ENCODE measurements at places on chromosomes 12 and 14.

- no peak for DNase-seq
Observed at GRCh38 chr12:132085291-132085635, 58.9 kb downstream of the DDX51 start.

DNA sequence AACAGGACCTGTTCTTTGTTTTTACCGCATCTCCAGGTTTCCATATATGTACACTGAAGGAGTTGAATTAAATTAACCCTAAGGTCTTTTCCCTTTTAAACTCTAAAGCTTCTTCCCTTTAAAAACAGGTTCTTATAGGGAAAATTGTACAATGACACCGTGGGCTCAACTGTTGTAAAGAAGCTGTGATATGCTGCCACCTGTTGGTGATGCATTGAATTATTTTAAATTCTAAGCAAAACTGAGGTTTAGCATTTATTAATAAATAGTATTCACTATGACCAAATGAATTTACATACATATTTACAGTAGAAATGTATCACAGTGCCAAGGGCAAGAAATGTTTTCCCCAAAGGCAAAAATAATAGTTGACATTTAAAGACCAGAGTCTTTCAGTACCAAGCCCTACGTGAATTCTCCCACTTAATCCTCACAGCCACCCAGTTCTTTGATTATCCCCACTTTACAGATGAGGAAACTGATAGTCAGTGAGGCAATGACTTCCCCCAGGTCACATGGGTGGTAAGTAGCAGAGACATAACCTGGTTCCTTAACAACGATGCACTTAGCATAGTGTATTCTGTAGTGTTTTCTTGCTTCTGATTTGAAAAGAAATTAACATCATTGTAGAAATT lies 35.7 kb upstream of the TMEM263 start:
- no peak for DNase-seq

DNA sequence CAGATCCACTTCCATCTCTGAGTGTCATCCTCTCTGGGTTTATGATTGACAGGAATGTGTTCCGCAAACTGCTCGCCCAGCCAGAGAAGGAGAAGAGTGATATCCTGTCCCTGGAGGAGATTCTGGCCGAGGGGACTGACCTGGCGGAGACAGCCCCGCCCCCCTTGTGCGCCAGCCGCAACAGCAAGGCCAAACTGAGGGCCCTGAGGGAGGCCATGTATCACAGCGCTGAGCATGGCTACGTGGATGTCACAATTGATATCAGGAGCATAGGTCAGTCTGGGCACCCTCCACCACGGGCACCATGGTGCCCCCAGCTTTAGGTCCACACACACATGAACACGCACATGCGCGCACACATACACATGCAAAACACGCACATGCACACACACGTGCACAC lies 67.5 kb upstream of the PWP1 start:
- no peak for DNase-seq

- no peak for DNase-seq
Observed at GRCh38 chr14:39492267-39492666, 60.0 kb upstream of the FBXO33 start.

DNA sequence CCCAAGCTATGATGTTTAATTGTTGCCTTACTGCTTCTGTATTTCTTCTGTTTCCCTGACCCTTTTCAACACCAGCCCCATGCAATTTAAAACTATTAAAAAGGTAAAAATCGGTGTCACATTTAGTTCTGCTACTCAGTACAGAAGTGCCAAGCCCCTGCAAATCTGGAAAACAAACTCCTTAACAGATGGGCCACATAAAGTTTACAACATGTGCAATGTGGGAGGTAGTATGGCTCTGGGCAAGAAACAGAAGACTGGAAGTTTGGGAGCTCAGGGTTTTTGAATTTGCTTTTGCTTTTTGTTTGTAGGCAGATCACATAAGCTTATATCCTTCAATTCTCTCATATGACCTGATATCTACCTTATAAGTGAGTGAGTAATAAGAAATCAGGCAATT lies 404.0 kb upstream of the ATP2B1 start:
- no peak for DNase-seq

DNA sequence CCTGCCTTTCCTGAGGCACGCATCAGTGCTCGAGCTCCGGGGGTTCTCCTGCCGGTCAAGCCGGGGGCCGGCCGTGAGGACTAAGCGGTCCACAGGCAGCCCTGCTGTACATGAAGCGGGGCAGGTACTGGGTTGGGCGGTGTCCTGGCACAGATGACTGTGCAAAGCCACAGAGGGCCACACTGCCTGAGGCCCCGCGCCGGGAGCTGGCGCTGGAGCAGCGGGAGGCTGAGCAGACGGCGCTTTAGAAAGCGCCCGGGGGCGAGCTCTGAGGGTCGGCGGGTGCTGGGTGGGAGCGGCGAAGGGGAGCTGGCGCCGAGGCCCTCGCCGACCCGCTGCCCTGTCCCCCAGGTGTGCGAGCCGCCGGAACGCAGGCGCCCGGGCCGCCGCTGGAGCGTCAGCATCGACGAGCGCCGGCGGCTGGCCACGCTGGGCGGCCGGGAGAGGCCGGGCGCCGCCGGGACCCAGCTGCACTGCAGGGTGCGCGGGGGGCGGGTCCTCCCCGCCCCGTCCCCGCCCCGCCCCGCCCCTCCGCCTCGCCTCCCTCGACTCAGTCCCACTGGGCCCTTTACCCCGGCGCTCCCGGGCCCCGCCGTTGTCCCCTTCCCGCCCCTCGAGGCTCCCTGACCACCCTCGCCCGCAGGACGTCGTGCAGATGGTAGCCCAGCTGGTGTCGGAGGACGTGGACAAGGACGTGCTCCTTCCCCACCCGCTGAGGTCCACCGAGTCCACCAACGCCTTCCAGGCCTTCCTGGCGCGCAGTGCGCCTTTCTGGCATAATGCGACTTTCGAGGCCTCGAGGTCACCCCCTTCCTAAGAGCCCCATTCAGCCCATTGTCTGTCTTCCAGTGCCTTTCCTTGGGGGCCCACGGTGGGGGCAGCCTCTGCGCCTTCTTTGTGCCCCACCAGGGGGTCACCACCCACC lies 8.3 kb upstream of the MTA1 start:
- peak; percentile 70 for DNase-seq

GRCh38 chr12:76384560-76384959 lies 36.3 kb upstream of the BBS10 start:
- DNase-seq, result no peak

- no peak for DNase-seq
Observed at GRCh38 chr12:65470256-65470655, 191.8 kb downstream of the MSRB3 start.

DNA sequence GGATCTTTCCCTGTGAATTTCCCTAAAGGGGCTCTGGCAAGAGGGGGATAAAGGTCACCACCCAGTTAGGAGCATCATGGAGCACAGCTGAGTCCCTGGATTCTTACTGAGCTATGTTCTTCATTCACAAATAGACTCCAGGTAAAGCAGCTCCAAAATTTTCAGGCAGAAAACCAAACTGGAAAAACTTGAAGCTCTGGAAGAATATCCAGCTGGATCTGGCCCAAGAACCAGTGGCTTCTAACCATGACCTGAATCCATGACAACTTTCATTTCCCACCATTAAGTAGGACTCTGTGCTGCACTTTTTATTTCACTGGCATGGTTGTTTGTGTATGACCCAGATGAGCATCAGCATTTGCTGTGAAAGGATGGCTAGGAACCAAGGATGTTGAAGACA lies 180.4 kb upstream of the FKBP4 start:
- DNase-seq, result no peak

DNA sequence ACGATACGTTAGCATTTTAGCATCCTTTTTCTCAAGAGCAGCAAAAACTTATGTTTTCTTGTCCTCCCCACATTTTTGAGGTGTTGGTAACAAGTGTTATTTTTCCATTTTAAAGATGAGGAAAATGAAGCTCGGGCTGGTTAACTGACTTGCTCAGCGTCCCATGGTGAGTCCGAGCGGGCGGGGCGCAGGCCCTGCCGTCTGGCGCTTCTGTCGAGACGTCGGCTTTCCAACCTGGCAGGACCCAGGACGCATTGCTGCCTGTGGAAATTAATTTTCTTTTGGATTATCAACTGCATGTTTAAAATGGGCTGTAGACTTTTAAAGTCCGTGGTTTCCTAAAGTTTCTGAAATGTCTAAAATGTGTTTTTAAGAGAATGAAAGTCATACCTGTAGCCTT lies 30.4 kb downstream of the XRCC3 start:
- no peak for DNase-seq

DNA sequence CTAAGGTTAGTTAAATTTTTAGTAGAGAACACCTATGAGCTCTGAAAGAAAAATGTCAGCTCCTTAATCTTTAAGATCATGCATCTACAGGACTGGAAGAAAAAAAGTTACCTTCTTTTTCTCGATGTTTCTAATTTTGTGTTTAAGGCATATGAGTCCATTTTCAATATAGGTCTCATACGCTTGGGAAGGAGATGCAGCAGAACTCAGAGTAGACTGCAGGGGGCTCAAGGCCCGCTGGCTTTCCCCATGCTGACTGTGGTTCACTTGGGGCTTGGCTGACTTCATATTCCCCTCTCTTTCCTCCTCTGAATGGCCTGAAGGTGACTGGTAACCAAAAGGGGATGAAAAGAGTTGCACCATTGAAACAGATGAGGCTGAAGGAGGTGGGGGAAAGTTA lies 1.5 kb downstream of the CAPRIN2 start:
- peak; percentile 69 for DNase-seq

DNA sequence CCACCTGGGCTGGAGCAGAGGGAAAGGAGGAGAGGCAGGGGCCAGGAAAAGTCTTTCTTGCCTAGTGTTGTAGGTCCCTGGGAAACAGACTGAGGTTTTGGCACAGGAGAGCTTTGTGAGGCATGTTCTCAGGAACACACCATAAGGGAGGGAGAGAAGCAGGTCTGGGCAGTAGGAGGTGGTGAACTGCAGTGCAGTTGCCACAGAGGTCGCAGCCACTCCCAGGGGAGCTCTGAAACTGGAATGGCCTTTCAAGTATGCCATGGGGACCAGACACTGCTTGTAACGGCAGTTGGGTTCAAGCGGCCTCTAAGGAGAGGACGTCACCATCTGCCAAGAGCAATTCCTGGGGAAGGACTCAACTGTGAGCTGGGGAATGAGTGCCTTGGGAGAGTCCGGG lies 35.4 kb upstream of the NKX2-8 start:
- DNase-seq, result no peak

DNA sequence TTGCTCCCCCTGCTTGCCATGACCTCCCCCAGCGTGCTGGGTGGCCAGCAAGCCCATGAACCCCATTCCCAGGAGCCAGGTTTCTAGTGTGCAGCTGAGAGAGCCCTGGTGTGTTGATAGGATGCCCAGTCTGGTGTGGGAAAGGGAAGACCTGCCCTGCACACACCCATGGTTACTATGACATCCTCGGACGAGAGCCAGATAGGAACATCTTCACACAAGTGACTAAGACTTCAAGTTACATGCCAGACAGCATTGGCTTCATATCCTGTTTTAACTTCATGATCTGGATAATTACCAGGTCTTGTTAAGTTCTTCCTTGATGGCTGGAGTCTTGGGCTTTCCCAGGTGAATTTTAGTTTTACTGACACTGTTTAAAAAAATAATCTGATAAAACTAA lies 196.6 kb upstream of the EGLN3 start:
- no peak for DNase-seq

DNA sequence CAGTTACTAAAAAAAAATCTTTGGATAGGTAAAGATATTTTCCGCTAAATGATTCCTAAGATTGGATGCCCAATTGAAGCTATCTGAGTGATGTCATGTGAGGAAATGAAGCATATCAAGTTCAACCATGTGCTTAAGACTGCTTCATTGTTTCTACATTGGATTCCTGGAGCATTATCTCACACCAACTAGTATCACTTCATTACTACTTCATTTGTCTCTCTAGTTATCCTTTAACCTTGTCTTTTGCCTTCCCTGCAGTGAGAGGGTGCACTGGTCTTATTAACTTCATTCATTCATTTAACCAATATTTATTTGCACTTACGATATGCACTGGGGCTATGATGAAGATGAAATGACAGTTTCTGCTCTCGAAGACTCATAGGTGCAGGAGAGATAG lies 198.1 kb downstream of the SLC38A4 start:
- DNase-seq, result no peak

GRCh38 chr14:75120541-75121291 lies 6.1 kb downstream of the NEK9 start:
- no peak for DNase-seq

DNA sequence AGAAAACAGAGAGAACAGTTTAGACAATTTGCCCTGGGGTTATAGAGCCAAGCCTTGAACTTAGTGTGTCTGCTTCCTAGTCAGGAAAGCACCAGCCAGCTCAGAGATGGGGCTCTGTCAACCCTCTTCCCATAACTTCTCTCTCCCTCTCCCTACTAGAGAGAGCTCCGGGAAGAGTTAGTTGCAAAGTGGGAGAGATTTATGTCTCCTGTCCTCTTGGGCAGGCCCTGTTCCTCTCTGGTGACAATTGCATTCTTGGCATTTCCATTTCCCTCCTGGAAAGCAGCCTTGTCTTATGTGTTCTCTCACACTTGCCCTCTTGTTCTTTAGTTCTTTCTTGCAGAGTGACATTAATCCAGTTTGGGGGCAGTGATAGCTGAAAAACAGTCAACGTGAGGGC lies 42.1 kb upstream of the TUNAR start:
- no peak for DNase-seq

DNA sequence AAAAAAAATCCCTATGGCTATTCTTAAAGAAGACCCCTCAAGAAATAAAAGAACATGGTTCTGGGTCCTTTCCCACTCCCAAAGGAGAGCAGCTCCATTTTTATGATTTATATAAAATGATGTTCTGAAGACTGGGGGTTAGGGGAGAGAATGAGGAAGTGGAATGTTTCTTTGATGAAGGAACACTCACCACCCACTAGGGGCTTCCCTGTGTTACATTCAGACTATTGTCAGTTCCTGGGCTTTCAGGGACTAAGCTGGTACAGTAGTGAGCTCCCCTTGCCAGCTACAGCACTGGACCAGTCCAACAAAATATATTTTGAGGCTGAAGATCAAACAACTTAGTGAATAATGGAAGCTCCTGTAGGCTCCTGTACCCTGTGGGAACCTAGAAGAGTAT lies 98.9 kb downstream of the HMGA2 start:
- DNase-seq, result no peak

- DNase-seq, result no peak
Observed at GRCh38 chr12:67647181-67647798, 1.3 kb upstream of the DYRK2 start.

DNA sequence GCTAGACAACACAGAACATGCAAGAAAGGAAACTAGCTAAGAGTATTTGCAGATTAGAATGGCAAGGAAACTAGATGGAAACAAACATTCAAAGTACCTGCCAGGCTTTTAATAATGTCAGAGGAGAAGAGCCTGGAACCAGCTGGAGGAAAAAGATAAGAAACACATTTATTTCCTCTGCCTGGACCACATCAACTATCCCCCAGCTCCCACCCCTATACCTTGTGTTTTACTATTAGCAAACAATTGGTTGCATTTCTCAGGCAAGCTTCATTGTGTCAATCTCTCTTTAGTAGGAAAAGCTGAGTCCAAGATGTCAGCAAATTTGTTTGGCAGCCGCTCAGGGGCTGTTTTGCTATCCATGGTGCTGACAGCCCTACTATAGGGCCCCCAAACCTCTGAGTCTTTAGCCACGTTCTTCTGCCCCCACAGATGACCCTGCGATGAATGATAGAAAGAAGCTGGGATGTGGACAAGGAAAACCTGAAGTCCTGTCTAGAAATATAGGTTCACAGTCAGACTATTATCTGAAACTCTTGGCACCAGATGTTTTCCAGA lies 11.6 kb upstream of the SYNDIG1L start:
- peak; percentile 38 for DNase-seq

- DNase-seq, result no peak
Observed at GRCh38 chr12:19620222-19620621, 180.9 kb downstream of the AEBP2 start.

All from ELF-1 (cell line).